ENCODE measurements at places on chromosomes 3 and 15.
A peak's percentile ranks its signal among the peaks of the same experiment; 100 is the strongest.

DNA sequence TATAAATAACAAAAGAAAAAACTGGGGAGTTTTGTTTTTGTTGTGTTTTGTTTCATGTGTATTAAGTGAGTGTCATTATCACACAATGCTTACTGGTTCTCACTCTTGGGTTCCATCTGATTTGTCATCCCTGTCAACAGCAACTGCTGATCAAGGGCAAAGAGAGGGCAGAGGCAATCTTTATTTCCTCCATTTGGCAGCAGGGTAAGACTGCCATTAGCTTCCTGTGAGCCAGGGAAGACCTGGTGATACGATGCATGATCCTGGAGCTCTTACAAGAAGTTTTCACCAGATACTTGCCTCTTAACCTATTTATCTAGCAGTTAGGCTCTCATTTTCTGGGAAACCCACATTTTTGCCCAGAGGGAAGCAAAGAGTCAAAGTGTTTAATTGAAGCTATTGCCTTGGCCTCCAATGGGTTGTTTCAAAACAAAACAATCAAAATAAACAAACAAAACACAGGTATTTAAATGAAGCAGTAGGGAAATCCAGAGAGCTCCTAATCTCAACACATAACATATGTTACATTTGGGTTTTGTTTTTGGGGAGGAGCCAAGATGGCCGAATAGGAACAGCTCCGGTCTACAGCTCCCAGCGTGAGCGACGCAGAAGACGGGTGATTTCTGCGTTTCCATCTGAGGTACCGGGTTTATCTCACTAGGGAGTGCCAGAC, 529.8 kb downstream of the MAGI1 start:
- no peak for DNase-seq

- no peak for DNase-seq
These were observed 55.9 kb downstream of the IFT80 start for GRCh38 chr3:160343132-160343531.

- DNase-seq: no peak
These were observed 46.0 kb upstream of the ALDH1L1 start for GRCh38 chr3:126226374-126226773.

GRCh38 chr15:42034628-42035434, 14.0 kb upstream of the PLA2G4E start:
- DNase-seq: no peak

DNA sequence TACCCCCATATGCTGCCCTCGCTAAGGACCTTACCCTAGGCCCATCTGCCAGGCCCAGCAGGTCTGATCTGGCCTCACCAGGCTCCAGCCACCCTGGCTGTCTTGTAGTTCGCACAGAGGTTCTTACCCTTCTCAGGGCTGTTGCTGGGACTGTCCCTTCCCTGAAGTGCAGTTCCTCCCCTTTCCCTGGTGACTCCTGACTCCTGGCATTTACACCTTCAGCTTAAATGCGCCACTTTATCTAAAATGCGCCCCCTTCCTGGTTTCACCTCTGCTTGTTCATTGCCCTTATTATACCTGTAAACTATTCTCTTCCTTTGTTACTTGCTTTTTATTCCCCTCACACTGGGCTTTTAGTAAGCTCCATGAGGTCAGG, 835 bp upstream of the TTLL3 start:
- no peak for DNase-seq

DNA sequence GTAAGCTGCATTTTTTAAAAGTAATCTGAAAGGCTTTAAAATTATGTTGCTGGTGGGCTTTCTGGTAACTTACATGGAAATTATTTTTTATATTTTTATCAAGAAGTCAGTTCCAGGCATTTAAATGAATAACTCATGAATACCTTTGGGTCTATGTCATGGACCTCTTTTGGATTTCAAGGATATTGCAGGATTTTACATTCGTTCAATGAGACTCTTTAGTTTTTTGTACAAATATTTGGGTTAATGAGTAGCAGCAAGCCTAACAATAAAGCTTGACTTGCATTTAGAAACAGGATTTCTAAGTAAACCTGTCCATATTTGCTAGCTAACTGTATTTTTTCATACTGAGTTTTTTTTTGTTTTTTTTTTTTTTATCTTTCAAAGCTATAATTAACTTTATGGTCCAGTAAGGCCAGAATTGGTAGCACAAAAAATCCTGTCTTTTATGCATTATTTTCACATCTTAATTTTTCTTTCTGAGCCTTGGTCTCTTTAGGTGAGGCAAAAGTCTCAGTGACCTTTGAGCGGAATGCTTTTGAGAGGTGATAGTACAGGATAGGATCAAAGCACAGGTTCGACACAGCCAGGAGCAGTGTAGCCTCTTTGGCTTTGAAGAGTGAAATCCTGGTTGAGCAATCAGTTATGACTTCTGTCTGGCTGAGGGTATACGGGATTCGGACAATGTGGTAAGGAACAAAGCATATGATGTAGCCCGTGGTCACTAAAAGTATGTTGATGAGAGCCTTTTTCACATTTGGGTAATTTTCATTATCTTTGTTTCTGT, 4.8 kb downstream of the GPR171 start:
- DNase-seq: no peak

GRCh38 chr3:140022066-140022770, 87.2 kb downstream of the CLSTN2 start:
- DNase-seq: no peak

DNA sequence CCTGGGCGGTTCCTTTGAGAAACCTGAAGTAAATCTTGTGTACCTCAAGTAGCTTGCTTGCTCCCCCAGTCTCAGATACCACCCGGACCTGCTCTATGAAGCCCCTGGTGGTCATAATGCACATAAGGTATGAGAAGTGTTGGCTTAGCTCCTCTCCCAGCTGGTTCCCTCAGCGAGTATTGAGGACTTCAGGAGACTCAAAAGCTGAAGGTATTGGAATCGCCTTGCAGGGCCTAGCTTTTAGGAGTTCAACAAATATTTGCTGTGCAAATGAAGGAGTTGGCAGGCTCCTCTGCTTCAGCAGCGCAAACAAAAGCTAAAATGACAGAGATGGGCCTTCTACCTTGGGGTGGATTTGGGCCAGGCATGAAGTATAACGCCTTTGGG, 1.7 kb downstream of the CMTM8 start:
- DNase-seq: peak; percentile 30

DNA sequence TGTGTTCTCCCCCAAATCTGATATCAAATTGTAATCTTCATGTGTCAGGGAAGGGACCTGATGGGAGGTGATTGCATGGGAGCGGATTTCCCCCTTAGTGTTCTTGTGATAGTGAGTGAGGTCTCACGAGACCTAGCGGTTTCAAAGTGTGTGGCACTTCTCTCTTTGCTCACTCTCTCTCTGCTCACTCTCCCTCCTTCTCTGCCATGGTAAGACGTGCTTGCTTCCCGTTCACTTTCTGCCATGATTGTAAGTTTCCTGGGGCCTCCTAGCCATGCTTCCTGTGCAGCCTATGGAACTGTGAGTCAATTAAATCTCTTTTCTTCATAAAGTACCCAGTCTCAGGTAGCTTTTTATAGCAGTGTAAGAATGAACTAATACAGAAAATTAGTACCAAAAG, 30.6 kb upstream of the OR5H6 start:
- no peak for DNase-seq

DNA sequence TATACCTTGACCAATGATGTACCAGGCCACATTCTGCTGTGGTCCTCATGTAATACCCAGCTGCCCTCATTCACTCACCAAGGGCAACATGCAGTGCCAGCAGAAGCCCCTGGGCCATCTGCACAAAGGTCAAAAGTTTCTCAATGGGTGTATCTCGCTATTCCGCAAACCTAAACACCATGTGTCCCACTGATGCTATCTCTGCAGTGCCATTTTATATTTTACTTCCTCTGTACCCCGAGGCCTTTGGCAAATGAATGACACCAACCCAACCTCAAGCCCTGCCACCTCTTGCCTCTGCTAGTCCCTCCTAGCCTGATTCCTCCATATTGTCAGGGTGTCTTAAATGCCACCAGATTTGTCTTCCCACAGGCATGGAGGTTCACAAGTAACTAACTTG, 59.2 kb downstream of the AAGAB start:
- no peak for DNase-seq

DNA sequence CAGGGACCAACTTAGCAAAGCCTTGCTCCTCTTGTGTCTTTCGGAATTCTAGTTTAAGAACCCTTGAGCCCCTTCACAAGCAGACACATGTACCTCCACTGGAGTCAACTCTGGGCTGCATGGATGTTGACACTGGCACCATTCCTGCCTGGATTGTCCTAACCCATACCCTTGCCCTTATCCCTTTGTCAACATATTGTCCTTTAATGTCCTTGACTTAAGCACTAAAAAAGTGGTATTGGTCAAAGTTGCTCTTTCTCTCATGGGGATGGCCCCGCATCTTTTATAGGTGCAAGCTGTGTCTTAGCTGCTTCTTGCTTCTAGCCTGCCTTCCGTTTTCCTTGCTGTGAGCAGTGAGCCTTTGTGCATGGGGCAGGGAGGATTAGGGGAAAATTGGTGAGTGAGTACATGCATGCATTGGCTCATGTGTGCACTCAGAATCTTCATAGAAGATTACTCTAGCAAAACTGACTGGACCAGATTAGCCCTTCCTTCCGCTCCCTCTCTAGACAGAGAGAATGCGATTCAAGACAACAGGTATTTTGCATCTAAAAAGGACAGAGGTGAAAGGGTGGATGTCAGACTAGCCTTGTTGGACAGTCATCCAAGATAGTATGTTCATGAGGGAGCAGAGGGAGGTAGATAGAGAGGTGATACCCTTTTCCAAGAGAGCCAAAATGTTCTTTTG, 42.4 kb downstream of the TGFBR2 start:
- DNase-seq: no peak

GRCh38 chr3:115947325-115947724, 324.0 kb downstream of the GAP43 start:
- DNase-seq: no peak

- DNase-seq: no peak
These were observed 173.8 kb upstream of the TLE3 start for GRCh38 chr15:70271422-70272088.

GRCh38 chr3:45806072-45806471, 9.7 kb upstream of the SLC6A20 start:
- DNase-seq: no peak

- no peak for DNase-seq
These were observed at the start of gene C2CD4B for GRCh38 chr15:62165104-62165792. C2CD4B (minus strand) TSS chr15:62165285; CDS start chr15:62164984, 301 bp downstream.

- no peak for DNase-seq
These were observed 46.2 kb upstream of the PPP4R2 start for GRCh38 chr3:72950372-72950771.

- DNase-seq: no peak
These were observed 25.8 kb downstream of the USP4 start for GRCh38 chr3:49313896-49314688.

DNA sequence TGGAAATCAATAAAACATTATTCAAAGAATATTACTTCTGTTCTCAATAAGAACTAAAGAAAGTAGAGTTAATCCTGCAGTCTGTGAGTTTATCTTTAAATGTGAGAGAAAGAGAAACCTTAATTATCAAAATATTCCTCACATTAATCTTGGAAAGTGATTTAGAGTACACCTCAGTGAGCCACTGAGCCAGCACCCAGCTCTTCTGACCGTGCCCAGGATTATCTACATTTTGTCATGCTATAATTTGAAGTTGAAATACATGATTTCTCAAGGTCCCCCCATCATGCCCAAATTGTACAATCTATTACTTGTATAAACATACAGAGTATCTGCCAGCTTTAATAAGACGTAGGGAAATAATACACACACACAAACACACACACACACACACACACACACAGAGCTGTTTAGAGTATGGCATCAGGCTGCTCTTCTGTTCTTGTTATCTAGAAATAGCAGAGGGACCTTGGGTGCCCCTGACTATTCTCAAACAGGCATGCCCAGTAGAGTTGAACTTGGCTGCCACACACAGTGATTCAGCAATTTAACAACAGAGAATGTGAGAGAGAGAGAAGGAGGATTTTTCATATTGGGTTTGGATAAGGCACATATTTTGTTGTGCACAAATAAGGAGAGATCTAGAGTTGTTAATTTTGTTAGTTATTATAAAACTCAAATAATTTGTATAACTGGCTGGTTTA, 74.4 kb downstream of the P2RY1 start:
- DNase-seq: no peak

GRCh38 chr15:27486683-27487647, 516.0 kb downstream of the GABRG3 start:
- no peak for DNase-seq

DNA sequence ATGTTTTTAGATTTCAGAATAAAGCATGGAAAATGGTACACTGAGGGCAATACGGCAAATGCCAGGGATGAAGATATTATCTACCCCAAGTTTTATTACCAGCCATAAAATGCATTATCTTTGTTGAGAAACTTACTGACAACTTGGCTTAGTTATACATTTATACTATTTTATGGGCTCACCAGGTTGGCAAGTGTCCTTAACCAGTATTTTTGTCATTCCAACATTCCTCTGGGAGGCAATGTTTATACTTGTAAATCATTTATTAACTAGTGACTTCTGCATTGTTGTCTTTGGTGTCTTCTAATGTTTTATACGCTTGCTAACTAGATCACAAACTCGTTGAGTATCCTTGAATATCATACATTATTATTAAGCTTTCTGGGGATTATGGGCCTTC, 18.0 kb upstream of the ADGRG7 start:
- no peak for DNase-seq

DNA sequence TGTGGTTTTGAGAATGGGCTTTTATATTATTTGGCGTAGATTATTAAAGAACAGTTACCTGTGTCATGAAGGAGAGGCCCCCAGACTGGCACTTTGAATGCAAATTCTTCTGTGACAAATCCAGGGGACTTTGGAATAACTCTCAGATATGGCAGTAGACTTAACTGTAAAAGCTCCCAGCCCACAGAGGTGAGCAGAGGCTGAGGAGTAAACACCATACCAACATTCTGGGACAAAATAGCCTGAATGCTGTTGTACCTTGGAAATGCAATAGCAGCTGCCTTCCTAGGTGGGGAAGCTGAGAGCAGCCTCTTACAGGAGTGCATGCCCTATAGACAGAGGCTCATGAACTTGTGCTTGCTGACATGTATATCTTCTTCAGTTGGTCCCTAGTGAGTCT, 187.6 kb upstream of the CTDSPL start:
- DNase-seq: no peak

- DNase-seq: no peak
These were observed 8.6 kb downstream of the PARP9 start for GRCh38 chr3:122555275-122556071.

GRCh38 chr3:126671521-126671920, 16.6 kb upstream of the TXNRD3 start:
- DNase-seq: no peak

Measured in activated T-cell treated with anti-CD3 and anti-CD28 coated beads for 1 hour (primary cell).